ENCODE measurements at places on chromosomes 1 and 21. TPM values are rescaled to one million over a fixed set of nuclear protein-coding genes. Genes with fewer than 3 reads are reported as not detected.
A peak's percentile ranks its signal among the peaks of the same experiment; 100 is the strongest.

Gene DISC1
- total RNA-seq = 3.3 TPM

DNA sequence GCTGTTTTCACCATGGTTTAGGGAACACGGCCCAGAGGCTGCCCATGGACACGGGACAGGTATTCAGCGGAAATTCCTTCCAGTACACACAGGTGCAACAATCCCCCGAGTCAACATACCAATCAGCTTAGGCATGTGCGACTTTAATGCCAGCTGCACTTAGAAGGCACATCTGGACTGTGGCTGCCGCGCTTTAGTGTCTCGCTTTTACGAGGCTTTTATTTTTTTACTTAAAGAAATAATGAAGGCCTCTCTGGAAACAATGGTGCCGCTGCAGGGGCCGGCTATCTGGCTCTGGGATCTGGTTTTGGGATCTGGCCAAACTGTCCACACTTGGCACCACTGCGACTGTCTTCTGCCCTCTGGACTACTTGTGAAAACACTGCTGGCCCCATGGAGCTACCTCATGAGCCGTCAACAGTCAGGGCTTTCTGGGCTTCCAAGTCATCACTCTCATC, 55.5 kb downstream of the SLC66A1 start:
- H3K4me1 ChIP-seq = no peaks in the 10 kb centered on the region
- H3K27ac ChIP-seq = no peak overlapping the region
- H3K27me3 ChIP-seq = no peaks in the 10 kb centered on the region
- no peak overlapping the region for H3K4me3 ChIP-seq
- no peak for DNase-seq
- H3K36me3 ChIP-seq = peaks cover 6% of the 10 kb centered on the region

Gene FAM43B
- not detected for total RNA-seq

Gene TSPEAR
- total RNA-seq = not detected

GRCh38 chr1:63129184-63129583, 193.2 kb upstream of the FOXD3 start:
- no peak overlapping the region for H3K27ac ChIP-seq
- H3K36me3 ChIP-seq = no peaks in the 10 kb centered on the region
- no peak for DNase-seq
- no peak overlapping the region for H3K4me3 ChIP-seq

- H3K4me3 ChIP-seq = no peak overlapping the region
- H3K4me1 ChIP-seq = no peaks in the 10 kb centered on the region
- H3K27me3 ChIP-seq = no peaks in the 10 kb centered on the region
- DNase-seq = no peak
- no peak overlapping the region for H3K27ac ChIP-seq
Measured at GRCh38 chr1:201609661-201610318, 70.9 kb downstream of the NAV1 start.

DNA sequence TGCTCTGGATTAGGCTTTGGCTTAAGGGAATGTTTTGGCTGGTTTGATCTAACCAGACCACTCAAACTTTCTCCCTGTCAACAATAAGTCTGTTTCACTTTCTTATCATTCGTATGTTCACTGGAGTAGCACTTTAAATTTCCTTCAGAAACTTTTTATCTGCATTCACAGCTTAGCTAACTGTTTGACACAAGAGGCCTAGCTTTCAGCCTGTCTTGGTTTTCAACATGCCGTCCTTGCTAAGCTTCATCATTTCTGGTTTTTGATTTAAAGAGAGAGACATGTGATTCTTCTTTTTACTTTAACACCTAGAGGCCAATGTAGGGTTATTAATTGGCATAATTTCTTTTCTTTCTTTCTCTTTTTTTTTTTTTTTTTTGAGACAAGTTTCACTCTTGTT, 14.9 kb upstream of the CYB5R1 start:
- no peak overlapping the region for H3K4me3 ChIP-seq
- no peak for DNase-seq
- no peaks in the 10 kb centered on the region for H3K36me3 ChIP-seq

- peak overlapping the region; percentile 3 for H3K27ac ChIP-seq
- no peak for DNase-seq
- H3K4me1 ChIP-seq = peaks cover 22% of the 10 kb centered on the region
Measured at GRCh38 chr1:202615501-202616354, 94.5 kb downstream of the SYT2 start.

- no peak overlapping the region for H3K4me3 ChIP-seq
- no peak overlapping the region for H3K27ac ChIP-seq
Measured at GRCh38 chr1:9860887-9861286, 37.1 kb upstream of the CLSTN1 start.

DNA sequence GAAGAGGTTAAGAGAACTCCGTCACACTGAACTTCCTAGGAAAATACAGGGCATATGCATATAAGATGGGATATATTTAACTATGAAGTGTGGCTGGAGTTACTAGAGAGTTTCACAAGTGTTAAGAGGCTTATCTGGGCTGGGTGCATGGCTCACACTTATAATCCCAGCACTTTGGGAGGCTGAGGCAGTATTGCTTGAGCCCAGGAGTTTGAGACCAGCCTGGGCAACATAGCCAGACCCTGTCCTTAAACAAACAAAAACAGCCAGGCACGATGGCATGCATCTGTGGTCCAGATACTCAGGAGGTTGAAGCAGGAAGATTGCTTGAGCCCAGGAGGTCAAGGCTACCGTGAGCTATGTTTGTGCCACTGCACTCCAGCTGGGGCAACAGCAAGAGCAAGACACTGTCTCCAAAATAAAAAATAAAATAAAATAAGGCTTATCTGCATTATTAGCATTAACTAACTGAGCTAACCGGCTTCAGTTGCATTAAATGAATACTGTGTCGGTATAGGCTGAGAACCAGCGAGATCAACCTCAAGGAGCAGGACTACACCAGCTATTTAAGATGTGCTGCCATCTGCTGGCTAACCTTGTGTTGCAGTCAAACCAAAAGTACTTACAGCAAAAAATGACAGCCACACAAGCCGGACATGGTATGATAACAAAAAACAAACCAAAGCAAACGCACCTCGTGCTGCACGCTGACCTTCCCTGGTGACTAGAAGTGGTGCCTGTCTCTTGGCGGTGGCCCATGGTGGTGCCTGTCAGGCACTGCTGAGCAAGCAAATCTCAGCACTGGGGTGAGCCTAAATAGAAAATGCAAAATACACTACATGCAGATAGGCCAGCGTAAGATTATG, 19.7 kb upstream of the RBBP5 start:
- H3K36me3 ChIP-seq = peaks cover 10% of the 10 kb centered on the region
- no peak overlapping the region for H3K27ac ChIP-seq
- H3K4me3 ChIP-seq = no peak overlapping the region
- peaks cover 9% of the 10 kb centered on the region for H3K4me1 ChIP-seq

- peaks cover 5% of the 10 kb centered on the region for H3K27me3 ChIP-seq
- H3K4me3 ChIP-seq = no peak overlapping the region
- H3K27ac ChIP-seq = no peak overlapping the region
- H3K4me1 ChIP-seq = no peaks in the 10 kb centered on the region
- no peaks in the 10 kb centered on the region for H3K36me3 ChIP-seq
- no peak for DNase-seq
Measured at GRCh38 chr1:204307334-204307883, 52.3 kb downstream of the PLEKHA6 start.

All from activated T-helper 1 cell treated with anti-CD3 and anti-CD28 coated beads, Interleukin-12 subunit alpha, Interleukin-12 subunit beta, Interleukin-2, Interleukin-4 antibody, amounts not matched to agents 30 ng/mL and 10 ng/mL and 1 ng/mL, durations not matched to agents 14 hours and 24 hours and 36 hours (primary cell).